Stromal cell of bone marrow (primary cell): ENCODE measurements at places on chromosomes 16 and 17.

DNA sequence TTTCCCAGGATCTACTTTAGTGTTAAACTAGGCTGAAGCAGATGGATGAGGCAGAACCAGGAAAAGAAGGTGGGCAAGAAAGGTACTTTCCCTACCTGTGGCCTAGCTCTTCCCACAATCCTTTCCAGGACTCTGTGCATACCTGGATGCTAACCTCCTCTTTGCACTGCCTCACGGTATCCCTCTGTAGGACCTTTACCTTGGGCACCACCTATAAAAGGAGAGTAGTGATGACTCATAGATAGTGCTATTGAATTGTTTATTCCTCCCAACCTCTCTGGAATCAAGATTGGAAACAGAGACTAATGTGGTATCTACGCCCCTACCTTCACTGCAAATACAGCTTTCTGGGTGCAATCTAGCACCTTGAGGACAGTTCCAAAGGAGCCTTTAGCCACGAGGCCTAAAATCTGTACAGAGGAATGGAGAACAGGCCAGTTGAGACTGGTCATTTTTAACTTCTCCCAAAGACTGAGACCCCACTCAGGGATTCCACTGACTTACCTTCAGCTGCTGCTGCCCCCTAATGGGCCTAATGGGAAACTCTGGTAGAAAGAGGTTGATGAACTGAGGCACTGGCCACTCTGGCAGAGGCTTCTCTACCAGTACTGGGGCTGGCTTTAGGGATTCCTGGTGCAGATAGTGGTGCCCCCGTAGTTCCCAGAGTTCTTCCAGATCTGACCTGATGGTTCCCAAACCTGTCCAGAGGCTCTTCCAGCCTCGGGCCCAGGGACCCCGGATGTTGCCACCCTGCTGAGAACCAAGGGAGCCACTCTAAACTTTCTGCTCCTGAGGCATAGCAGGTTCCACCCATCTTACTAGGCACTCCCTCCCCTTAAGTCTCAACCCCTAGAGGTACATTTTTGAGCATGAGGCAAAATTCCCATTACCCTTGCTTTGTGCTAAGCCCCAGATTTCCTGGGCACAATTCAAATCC is 781 bp downstream of the RSKR start:
- peak; percentile 2 for DNase-seq

DNA sequence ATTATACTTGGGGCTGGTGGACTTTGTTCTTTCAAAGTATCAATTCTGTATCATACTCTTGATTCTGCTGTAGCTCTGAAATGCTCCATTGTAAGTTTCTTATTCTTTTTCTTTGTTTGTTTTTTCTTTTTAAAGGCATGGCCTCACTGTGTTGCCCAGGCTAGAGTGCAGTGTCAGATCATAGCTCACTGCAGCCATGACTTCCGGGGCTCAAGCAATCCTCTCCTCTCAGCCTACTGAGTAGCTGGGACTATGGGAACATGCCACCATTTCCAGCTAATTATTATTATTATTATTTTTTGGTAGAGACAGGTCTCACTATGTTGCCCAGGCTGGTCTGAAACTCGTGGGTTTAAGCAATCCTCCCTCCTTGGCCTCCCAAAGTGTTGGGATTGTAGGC is 38.9 kb upstream of the METTL9 start:
- no peak for DNase-seq

DNA sequence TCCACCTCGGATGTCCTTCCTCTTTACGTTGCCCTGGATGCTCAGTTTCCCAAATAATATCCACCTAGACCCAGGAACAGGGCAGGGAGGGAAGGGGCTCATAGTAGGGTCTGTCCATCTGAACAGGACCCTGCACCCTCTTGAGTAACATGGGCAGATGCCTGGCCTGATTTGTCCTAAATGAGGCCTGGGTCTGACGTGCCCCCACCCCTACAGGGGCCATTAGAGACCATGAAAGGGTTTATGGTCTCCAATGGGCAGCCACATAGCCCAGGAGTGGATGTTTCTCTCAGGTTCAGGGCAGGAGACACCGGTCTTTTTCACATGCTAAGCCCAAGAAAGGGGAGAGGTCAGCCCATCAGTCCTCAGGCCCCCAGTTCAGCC is 6.8 kb downstream of the CACNG1 start:
- DNase-seq, result no peak

DNA sequence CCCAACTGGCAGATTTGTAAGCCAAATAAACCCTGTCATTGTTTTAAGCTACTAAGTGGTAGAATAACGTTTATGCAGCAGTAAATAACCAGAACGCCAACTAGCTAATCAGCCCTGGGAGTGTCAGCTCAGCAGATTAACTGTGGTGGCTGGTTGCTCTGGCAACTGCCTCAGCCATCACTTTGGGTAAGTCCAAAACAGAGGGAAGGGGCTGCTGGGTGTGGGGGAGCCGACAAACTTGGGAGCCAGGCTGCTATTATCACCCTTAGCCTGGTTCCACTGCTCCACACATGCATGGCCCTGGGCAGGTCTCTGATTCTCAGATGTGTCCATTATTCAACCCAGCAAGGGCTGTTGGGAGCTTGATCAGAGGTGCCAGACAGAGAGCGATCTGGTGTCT is 22.2 kb upstream of the RHOT1 start:
- DNase-seq, result no peak

GRCh38 chr16:72819345-72819744 is 228.6 kb downstream of the ZFHX3 start:
- DNase-seq, result peak; percentile 40
